ENCODE measurements at places on chromosomes 1 and 21.

- no peak overlapping the region for H3K4me3 ChIP-seq
- no peak for DNase-seq
- peaks cover 22% of the 10 kb centered on the region for H3K4me1 ChIP-seq
- H3K27ac ChIP-seq = no peak overlapping the region
- H3K36me3 ChIP-seq = peaks cover 39% of the 10 kb centered on the region
Measured at GRCh38 chr1:46607345-46608130, 3.5 kb upstream of the MKNK1 start.

DNA sequence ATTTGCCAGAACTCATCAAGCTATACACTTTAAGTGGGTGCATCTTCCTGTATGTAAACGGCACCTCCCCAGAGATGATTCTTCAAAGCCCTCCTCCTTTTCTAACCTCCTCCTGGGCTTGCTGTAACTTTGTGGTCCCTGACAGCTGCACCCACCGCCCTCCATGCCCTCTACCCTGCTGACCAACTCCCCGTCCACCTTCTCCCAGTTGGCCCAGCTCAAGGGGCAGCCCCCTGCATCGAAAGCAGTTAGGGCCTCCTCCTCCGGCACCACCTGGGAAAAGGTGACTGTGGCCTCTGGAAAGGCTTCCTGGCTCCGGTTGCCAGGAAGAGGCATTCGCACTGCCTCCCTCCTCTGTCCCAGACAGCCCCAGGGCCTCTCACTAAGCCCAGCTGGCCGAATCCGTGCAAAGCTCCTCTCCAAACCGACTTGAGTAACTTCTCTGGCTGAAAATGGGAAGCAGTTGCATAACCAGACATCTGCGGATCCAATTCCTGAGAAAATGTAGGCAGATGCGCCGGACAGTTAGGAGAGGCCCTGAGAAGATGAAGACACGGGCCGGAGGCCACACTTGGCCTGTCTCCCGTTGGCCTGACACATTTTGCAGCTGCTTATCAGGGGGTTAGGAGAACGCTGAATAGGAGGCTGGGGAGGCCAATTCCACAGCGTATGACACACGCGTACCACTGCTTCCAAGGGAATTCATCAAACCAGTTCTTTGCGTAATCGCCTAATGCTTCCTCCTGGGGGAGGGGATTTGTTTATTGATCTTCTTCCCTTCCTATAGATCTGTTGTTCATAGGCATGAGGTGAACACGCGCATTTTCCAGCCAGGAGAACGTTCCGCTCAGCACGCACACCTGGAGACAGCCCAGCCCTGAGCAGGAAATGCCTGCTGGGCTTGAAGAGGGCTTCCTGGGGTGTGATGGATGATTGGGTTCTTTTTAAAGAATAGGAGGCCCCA is 48.7 kb upstream of the COL6A2 start:
- H3K27ac ChIP-seq = no peak overlapping the region
- H3K4me3 ChIP-seq = no peak overlapping the region
- DNase-seq = no peak
- no peaks in the 10 kb centered on the region for H3K27me3 ChIP-seq
- H3K4me1 ChIP-seq = no peaks in the 10 kb centered on the region

GRCh38 chr1:234018816-234019215 is 114.3 kb downstream of the SLC35F3 start:
- no peak overlapping the region for H3K4me3 ChIP-seq
- DNase-seq = no peak

DNA sequence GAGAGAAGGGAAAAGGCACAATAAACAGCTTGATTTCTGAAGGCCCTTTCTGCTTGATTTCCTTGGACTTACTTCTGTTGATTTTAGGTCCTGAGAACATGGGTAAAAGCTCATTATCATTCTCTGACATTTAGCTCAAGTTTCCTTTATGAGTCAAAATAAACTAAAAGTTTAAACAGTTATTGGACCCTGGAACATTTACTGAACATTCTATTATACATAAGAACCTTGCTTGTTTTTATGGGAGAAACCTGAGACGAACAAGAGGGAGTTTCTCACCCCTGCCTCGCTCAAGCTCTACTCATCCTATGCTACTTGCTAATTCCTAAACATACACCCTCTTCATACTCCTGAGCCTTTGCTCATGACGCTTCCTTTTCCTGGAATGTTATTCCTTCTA is 538.3 kb upstream of the PKN2 start:
- peaks cover 5% of the 10 kb centered on the region for H3K4me1 ChIP-seq
- H3K27me3 ChIP-seq = peaks cover 18% of the 10 kb centered on the region
- H3K4me3 ChIP-seq = no peak overlapping the region
- DNase-seq = no peak
- H3K36me3 ChIP-seq = no peaks in the 10 kb centered on the region
- H3K27ac ChIP-seq = no peak overlapping the region

DNA sequence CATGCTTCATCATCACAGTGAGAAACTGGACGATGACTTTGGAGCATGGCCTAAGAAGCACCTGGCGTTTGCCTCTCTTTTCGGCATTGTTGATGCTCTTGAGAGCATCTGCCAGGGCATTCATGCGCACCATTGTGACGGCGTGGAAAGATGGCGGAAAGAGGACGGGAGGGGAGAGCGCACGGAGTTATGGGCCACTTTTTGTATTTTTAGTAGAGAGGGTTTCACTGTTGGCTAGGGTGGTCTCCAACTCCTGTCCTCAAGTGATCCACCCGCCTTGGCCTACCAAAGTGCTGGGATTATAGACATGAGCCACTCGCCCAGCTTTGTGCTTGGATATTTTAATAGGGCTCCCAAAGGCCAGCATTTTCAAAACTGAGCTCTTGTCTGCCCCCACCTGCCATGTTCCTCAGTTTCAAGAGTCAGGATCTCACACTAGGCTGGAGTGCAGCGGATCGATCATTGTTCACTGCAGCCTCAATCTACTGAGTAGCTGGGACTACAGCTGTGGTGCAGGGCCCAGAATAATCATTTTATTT is 5.3 kb downstream of the RPS8 start:
- H3K4me3 ChIP-seq = no peak overlapping the region
- DNase-seq = no peak
- peaks cover 66% of the 10 kb centered on the region for H3K36me3 ChIP-seq

GRCh38 chr1:114033216-114033706 is 54.0 kb downstream of the OLFML3 start:
- no peak overlapping the region for H3K4me3 ChIP-seq
- H3K27me3 ChIP-seq = no peaks in the 10 kb centered on the region
- H3K36me3 ChIP-seq = no peaks in the 10 kb centered on the region
- no peak for DNase-seq
- no peak overlapping the region for H3K27ac ChIP-seq
- H3K4me1 ChIP-seq = no peaks in the 10 kb centered on the region

DNA sequence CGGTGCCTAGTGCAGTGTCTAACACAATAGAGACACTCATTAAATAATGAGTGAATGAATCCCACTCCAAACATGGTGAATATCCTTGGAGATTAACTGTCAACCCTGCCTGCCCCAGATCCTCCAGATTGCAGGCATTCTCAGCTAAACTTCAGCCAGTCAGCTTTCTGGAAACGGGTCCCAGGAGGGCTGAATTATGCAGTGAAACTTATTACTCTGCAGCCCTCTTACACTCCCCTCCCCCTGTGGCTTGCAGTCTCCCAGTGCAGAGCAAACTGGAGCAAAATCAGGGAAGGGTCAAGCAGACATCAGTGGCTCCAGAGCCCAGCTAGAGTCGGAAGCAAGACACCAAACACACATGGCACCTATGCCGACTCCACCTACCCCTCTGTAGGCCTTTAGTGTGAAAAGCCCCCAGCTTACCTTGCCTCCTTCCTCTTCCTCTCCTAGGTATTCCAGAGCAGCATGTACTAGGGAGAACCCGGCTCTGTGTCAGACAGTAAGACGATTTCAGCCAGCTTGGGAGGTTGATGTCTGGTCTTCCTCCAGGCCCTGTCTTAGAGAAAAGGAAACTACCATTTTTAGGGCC is 6.5 kb upstream of the RGS16 start:
- peaks cover 11% of the 10 kb centered on the region for H3K27me3 ChIP-seq
- H3K36me3 ChIP-seq = no peaks in the 10 kb centered on the region
- H3K4me3 ChIP-seq = no peak overlapping the region
- no peak for DNase-seq
- H3K27ac ChIP-seq = no peak overlapping the region
- peaks cover 22% of the 10 kb centered on the region for H3K4me1 ChIP-seq

- no peaks in the 10 kb centered on the region for H3K36me3 ChIP-seq
- no peak overlapping the region for H3K4me3 ChIP-seq
- H3K27ac ChIP-seq = no peak overlapping the region
- no peaks in the 10 kb centered on the region for H3K27me3 ChIP-seq
- peaks cover 12% of the 10 kb centered on the region for H3K4me1 ChIP-seq
Measured at GRCh38 chr1:200432586-200432985, 22.8 kb upstream of the ZNF281 start.

- H3K27ac ChIP-seq = peak overlapping the region; percentile 93
- H3K4me1 ChIP-seq = peaks cover 51% of the 10 kb centered on the region
Measured at GRCh38 chr21:37074546-37074945, 1.5 kb downstream of the TTC3 start.

DNA sequence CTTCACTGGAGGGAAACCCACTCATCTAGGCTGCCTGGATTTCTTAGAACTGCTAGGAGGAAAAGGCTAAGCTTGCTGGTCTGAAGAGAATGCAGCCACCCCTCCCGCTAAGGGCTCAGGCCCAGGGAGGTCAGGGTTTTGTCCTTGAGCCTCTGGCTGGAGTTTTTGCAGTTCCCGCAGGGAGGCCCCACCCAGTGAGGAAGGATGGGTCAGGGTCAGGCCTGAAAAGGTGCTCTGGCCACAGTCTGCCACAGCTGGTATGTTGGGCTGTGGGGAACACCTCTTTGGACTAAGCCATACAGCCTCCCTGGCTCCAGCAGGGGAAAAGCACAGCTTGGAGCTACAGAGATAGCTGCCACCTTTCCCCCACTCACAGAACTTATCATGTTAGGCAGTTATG is 71.4 kb upstream of the PAPPA2 start:
- no peaks in the 10 kb centered on the region for H3K4me1 ChIP-seq
- no peaks in the 10 kb centered on the region for H3K36me3 ChIP-seq
- peaks cover 2% of the 10 kb centered on the region for H3K27me3 ChIP-seq
- no peak overlapping the region for H3K4me3 ChIP-seq
- no peak for DNase-seq

GRCh38 chr1:87404296-87404695 is 75.6 kb downstream of the LMO4 start:
- H3K4me3 ChIP-seq = no peak overlapping the region
- DNase-seq = no peak
- no peaks in the 10 kb centered on the region for H3K27me3 ChIP-seq
- no peak overlapping the region for H3K27ac ChIP-seq
- H3K4me1 ChIP-seq = peaks cover 14% of the 10 kb centered on the region
- no peaks in the 10 kb centered on the region for H3K36me3 ChIP-seq

- no peaks in the 10 kb centered on the region for H3K27me3 ChIP-seq
- peak overlapping the region; percentile 75 for H3K4me3 ChIP-seq
- H3K27ac ChIP-seq = peak overlapping the region; percentile 95
- no peak for DNase-seq
- H3K4me1 ChIP-seq = peaks cover 82% of the 10 kb centered on the region
- H3K36me3 ChIP-seq = no peaks in the 10 kb centered on the region
Measured at GRCh38 chr1:221778125-221778524, 36.2 kb upstream of the DUSP10 start.

DNA sequence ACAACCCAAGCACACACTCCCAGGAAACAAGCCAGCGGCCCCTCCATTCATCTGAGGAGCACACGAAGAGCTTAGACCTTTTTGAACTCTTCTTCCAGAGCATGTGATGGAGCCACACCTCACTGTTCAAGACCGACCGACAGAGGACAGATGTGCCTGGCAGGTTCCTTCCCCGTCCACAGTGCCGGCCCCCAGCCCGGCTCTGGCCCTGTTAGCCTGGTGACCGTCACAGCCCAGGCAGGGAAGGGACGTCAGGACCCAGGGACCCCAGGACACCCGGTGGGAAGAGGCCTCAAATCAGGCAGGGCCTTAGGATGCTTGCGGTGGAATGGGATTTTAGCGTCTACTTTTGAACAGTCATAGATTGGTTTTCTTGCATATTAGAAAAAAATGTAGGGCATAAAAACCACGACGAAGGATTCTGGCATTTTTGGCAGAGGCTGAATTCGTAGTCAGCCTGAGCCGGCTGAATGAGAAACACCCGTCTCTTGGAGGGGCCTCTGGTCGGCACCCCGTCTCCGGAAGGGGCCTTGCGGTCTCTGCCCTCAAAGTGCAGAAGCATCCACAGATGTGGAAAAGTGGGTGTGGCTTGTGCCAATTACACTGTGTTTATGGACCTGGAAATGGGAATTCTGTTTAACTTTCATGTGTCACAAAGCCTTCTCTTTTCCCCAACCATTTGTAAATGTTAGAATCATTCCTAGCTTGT is 79.3 kb downstream of the SIK1 start:
- no peak overlapping the region for H3K4me3 ChIP-seq
- no peak overlapping the region for H3K27ac ChIP-seq
- H3K4me1 ChIP-seq = peaks cover 8% of the 10 kb centered on the region
- no peak for DNase-seq
- no peaks in the 10 kb centered on the region for H3K27me3 ChIP-seq

DNA sequence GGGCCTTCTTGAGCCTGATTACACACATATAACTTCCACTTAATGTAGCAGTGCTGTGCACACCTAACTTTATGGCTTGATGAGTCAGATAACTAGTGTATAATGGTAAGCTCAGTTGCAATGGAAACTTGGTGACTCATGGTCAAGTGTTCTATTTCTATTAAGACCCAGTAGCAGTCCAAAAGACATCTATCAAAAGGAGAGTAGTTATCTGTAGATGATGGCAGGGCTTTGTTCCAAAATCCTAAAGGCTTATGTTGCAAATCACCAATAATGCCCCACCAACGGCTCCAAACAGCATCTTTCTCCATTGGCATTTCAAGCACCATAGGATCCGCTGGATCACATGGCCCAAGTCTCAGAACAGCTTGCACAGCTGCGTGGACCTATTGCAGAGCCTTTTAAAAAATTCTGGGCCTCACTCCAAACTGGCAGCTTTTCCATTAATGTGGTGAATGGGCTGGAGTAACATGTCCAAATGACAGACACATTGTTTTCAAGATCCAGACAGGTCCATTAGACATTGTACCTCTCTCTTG is 566.8 kb upstream of the USP24 start:
- H3K36me3 ChIP-seq = no peaks in the 10 kb centered on the region
- no peak overlapping the region for H3K27ac ChIP-seq
- H3K4me3 ChIP-seq = no peak overlapping the region
- H3K4me1 ChIP-seq = no peaks in the 10 kb centered on the region
- no peak for DNase-seq
- peaks cover 4% of the 10 kb centered on the region for H3K27me3 ChIP-seq

DNA sequence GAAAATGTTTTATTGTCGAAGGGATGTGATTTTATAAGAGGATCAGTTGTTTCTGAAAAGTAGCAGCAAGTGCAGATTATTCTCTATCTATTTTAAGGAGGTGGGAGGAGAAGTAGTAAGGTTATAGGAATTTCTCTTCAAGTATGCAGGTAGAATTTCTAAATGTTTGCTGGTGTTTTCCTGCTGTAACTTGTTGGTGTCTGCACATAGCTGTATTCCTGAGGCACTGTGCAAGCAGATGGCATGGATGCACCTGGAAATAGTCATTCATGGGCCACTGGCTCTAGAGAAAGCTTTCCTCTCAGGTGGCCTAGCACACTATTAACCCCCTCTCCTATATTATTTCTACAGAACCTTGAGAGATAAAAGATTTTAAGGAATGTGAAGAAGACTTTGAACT is 30.3 kb upstream of the PODN start:
- no peaks in the 10 kb centered on the region for H3K27me3 ChIP-seq
- peaks cover 39% of the 10 kb centered on the region for H3K36me3 ChIP-seq
- H3K27ac ChIP-seq = no peak overlapping the region
- DNase-seq = no peak
- H3K4me3 ChIP-seq = no peak overlapping the region

Data from activated B cell treated with CpG ODN at 0.5 μM for 24 hours (primary cell).